Stimulated activated CD8-positive, alpha-beta memory T cell treated with anti-CD3 and anti-CD28 coated beads, Interleukin-7, amount 100 ng/mL, for 1 hour (primary cell): ENCODE measurements at places on chromosomes 5 and 9.

GRCh38 chr5:84535281-84535680 lies 150.6 kb upstream of the EDIL3 start:
- DNase-seq, result no peak

GRCh38 chr9:130368631-130369103 lies 76.1 kb upstream of the ASS1 start:
- DNase-seq, result no peak

GRCh38 chr9:108511307-108511706 lies 344.5 kb downstream of the ACTL7B start:
- DNase-seq, result no peak

DNA sequence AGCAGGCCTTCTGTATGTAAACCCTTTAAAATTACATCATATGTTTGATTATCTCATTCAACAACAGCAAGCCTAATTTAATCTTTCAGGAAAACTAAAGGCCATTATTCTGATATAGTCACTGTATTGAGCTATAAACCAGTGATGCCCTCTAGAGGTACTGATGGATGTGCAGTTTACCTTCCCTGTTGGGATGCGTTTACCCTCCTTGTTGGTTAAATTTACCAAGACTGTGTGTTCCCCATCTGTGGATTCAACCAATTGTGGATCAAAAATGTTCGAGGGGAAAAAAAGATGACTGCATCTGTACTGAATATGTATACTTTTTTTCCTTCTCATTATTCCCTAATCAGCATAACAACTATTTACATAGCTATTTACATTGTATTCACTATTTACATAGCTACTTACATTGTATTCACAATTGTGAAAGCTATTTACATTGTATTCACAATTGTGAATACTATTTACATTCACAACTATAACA lies 3.7 kb upstream of the BAAT start:
- no peak for DNase-seq

GRCh38 chr5:98940581-98940980 lies 11.8 kb upstream of the CHD1 start:
- DNase-seq, result no peak
